Vagina (tissue), 2 donors: ENCODE measurements at places on chromosomes 2 and 18.

DNA sequence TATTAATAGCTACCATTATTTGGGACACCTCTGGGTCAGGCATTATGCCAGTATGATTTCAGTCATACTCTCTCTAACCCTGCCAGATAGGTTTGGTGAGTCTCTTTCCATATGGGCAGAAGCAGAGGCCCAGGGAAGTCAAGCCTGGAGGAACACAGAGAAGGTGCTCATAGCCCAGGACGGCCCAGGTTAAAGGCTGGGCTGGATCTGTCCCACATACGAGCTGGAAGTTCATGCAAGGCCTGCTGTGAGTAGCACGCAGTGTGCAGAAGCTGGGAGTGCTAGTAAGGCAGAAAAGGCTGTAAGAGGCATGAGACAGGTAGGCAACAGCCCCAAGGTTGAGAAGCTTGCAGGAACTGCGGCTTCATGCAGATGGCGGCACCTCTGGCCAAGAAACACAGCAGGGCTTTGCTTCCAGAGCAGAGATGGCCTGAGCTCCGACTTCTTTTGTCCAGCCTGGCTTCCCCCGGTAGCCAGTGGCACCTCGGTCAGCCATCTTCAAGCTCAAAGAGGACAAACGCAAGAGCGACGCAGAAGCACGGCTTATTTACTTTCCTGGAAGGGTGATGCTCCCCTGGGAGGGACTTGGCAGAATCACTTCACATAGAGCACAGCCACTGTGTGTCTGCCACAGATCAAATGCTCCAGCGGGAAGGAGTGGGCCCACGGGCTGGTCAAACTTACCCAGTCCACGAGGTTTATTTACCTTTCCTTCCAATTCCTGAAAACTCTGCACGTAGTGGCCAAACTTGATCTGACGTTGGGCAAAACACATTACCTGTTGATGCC is 58.5 kb upstream of the MAP4K4 start:
- no peaks in the 10 kb centered on the region for H3K27me3 ChIP-seq
- no peak for DNase-seq
- H3K4me3 ChIP-seq = no peak overlapping the region
- no peaks in the 10 kb centered on the region for H3K36me3 ChIP-seq
- no peaks in the 10 kb centered on the region for H3K4me1 ChIP-seq

- no peak overlapping the region for H3K4me3 ChIP-seq
- no peaks in the 10 kb centered on the region for H3K36me3 ChIP-seq
- H3K27ac ChIP-seq = no peak overlapping the region
- no peak for DNase-seq
Observed at GRCh38 chr2:68946117-68946516, 6.6 kb downstream of the GKN2 start.

GRCh38 chr2:68200157-68200787 is 42.6 kb downstream of the PNO1 start:
- H3K27me3 ChIP-seq = no peaks in the 10 kb centered on the region
- no peak for DNase-seq
- no peaks in the 10 kb centered on the region for H3K36me3 ChIP-seq
- H3K4me3 ChIP-seq = no peak overlapping the region

GRCh38 chr2:43218155-43218701 is 8.2 kb downstream of the ZFP36L2 start:
- H3K27me3 ChIP-seq = no peaks in the 10 kb centered on the region
- H3K36me3 ChIP-seq = peaks cover 13% of the 10 kb centered on the region
- no peak overlapping the region for H3K4me3 ChIP-seq

DNA sequence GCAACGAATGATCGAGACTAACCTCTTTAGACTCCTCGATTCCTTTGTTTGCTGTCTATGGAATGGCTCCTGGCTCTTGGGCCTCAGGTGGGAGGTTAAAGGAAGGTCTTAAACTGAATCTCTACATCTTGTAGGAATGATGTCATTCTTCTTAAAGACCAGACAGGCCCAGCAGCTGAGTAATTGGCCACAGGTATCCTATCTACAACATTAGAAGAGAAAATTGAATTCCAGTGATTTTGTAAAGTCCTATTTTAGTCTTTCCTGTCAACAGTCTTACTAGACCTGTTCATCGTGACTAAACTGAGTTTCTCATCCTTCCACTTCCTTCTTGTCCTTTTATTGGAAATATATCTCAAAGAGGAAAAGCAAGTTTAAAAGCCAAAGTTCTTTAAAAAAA is 274.8 kb downstream of the ALPK2 start:
- H3K27me3 ChIP-seq = no peaks in the 10 kb centered on the region
- H3K36me3 ChIP-seq = peaks cover 24% of the 10 kb centered on the region
- DNase-seq = no peak
- no peaks in the 10 kb centered on the region for H3K4me1 ChIP-seq
- H3K4me3 ChIP-seq = no peak overlapping the region
- no peak overlapping the region for H3K27ac ChIP-seq
